ENCODE measurements at places on chromosomes 2 and 18. TPM values are rescaled to one million over a fixed set of nuclear protein-coding genes. Genes with fewer than 3 reads are reported as not detected.

TUBB8B gene
- total RNA-seq: not detected

CNGA3 gene
- not detected for total RNA-seq

ANKRD29 gene
- 9.9 TPM for total RNA-seq

CPS1 gene
- 6.8 TPM for total RNA-seq

GALNT13 gene
- total RNA-seq: 0.97 TPM

GALR1 gene
- total RNA-seq: not detected

UGT1A5 gene
- total RNA-seq: 0.56 TPM

RPIA gene
- 7.9 TPM for total RNA-seq

ARHGAP25 gene
- 2.0 TPM for total RNA-seq

LHCGR gene
- total RNA-seq: not detected

PARD6G gene
- 47.5 TPM for total RNA-seq

KYNU gene
- total RNA-seq: 2.7 TPM

TEX261 gene
- total RNA-seq: 19.7 TPM

CYP27C1 gene
- 2.9 TPM for total RNA-seq

DNA sequence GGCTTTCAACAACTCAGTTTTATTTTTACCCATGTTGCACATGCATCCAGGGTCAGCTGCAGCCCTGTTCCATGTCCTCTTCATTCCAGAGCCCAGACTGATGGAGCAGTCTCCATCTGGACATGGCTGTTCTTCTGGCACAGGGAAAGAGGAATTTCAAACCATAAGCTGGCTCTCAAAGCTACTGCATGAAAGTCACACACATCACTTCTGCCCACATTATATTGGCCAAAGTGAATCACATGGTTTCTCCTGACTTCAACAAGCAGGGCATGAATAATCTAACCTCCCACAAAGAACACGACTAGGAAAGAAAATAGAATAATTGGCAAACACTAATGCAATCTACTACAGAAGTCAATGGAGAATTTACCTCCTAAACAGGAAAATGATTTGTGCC, 94.2 kb downstream of the FTCDNL1 start:
- DNase-seq: no peak

- no peak for DNase-seq
These were observed 198.5 kb upstream of the ITGA4 start for GRCh38 chr2:181258720-181259119.

- no peak for DNase-seq
These were observed 391.2 kb upstream of the POU3F3 start for GRCh38 chr2:104462731-104463130.

DNA sequence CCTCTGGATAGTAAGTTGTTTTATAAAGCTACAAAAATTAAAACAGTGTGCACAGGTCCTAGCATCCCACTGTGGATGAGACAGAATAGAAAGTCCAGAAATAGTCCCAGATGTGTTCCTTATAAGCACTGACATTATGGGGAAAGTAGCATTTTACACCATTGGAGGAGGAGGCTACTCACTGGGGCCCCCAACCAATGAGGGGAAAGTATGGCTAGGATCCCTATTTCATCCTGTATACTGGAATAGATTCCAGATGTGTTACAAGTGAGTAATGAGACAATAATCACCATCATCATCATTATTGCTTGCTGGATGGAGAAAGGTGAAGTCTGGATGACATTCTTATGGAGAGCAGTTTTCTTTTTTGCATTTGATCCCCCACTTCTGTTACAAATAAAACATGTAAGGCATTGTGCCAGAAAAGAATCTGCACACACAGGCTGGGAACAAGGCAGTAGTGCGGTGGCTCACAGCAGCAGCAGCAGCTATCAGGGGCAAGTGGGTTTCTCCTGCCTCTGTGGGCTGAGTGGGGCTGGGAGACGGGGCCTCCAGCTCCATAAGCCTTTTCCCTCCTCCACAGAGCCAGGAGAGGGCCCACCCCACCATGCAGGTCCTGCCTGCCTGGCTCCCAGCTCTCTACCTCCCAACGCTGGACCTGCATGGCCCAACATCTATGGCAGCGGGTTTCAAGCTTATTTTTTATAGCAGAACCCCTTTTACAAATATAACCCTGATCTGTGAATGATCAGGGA, 5.0 kb downstream of the ARID5A start:
- DNase-seq: no peak

DNA sequence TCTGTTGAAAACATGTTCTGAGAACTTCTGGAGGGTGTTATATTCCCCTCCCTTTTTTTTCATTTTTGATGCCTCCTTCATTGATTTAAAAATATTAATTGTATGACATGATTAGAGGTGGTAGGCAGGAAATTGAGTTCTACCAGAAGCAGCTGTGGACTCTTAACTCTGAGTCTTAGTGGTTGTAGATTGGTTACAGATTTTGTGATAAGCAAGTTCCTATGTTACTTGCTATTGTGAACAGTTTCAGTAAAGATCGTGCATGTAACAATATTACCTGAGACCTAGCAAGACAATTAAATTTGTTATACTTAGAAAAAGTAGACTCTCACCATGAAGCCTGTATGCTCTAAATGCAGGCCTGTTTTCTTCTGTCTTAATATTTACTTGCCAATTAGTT, 88.1 kb downstream of the PRPF40A start:
- no peak for DNase-seq

GRCh38 chr2:34096562-34097171, 497.6 kb upstream of the FAM98A start:
- no peak for DNase-seq

DNA sequence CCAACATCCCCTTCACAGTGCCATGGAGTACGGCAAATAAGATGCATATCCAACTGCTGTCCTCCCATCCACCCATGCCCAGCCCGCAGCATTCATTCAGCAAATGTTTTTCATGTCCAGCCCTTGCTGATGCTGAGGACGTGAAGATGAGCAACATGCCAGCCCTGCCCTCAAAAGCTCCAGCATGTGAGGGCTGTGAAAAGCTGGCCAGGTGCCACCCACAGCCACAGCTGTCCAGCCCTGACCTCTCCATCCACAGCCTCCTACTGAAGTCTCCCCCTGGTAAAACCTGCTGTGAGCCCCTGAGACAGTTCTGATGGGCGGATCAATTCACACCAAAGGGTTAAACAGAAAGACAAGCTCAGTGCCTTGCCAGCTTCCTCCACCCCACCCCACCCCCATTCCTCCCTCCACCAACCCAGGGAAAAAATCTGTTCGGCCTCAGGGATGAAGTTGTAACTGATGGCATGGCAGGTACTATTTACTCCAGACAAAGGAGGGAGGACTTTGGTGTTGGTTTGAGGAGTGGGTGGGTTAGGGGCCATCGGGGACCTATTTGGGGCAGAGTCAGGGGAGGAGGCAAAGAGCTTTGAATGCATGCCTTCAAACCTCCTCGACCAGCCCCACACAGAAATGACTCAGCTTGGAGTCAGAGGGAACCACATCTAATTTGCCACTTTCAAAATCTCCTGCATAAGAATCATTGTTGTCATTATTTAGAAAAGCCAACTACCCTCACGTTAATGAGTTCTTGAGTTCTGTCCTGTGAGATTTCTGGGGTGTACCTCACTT, 4.3 kb downstream of the ZBTB7C start:
- no peak for DNase-seq

- no peak for DNase-seq
These were observed 19.0 kb upstream of the XDH start for GRCh38 chr2:31433541-31433940.

DNA sequence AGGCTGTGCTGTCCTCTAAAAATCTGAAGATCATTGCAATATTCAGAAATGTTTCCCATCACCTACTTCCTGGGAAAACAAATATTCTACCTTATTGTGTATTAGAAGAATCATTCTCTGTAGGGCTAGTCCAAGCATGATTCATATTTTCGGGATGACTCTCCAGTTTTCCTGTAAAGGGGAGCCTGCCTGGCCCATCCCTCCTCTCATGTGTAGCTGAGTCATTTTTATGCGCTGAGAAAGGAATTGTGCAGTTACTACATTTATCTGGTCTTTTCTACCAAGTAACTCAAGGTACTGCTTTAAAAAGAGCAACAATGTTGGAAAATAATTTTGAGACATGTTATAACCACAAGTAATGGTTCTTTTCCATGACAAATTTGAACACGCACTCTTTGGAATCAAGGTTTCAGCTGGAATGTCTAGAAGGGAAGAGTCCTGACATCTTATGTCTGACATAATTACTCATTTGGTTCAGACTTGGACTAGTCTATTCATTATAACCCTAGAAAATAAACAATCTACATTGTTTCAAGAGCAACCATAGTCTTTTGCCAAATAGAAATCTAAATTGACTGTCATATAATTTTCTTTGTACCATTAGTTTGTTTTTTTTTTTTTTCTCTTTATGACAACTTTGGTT, 6.6 kb downstream of the DSG3 start:
- DNase-seq: no peak

- DNase-seq: no peak
These were observed 97.3 kb upstream of the ST3GAL5 start for GRCh38 chr2:85986121-85986520.

DNA sequence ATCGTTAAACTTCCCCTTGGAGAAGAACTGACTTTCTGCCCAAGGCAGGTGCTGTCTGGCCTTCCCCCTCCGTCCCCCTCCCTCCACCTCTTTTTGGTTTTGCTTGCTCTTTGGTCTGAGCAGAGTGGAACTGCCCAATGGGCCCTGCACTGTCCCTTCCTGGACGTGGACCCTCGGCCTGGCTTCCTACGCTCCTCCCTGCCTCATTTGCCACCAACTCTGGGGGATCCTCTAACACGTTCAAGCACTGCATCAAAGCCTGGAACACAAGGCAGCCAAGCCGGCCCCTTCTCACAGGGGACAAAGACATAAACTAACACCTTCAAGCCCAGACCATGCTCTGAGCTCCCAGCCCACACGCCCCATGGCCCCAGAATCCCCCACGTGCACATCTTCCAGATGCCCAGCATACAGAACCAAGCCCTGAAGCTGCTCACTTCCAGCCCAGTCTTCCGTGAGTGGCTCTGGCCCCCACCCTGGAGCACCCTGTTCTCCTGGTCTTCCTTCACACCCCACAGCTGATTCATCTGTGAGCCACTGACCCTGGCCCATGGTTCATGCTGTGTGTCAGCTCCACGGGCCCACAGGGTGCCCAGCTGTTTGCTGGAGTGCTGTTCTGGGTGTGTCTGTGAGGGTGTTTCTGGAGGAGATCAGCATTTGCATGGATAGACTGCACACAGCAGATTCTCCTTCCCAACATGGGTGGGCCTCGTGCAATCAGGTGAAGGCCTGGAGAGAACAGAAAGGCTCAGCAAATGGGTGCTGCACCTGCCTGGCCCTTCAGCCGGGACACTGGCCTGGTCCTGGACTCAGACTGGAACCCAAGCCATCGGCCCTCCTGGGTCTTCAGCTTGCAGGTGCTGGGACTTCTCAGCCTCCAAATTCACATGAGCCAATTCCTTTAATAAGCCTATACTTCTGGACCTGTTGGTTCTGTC, 247.1 kb upstream of the SALL3 start:
- peak; percentile 45 for DNase-seq

DNA sequence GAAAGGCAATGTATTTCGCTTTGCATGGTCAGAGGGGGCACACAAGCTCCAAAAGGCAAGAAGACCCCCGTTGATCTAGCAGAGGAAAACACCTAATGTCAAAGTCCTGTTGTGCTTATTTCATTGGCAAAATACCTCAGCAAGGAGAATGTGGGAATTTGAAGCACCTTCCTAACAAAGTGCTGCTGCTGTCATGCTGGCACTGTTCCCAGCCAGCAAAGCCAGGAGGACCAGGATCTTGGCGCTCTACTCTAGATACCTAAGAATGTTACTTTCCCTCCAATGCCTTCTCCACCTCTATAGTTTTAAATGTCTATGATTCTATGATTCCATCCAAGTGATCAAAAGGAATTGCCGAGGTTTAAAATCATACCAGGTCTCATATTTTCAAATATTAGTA, 867.9 kb upstream of the POU3F3 start:
- no peak for DNase-seq

- DNase-seq: no peak
These were observed 32.3 kb upstream of the XDH start for GRCh38 chr2:31446848-31447247.

DNA sequence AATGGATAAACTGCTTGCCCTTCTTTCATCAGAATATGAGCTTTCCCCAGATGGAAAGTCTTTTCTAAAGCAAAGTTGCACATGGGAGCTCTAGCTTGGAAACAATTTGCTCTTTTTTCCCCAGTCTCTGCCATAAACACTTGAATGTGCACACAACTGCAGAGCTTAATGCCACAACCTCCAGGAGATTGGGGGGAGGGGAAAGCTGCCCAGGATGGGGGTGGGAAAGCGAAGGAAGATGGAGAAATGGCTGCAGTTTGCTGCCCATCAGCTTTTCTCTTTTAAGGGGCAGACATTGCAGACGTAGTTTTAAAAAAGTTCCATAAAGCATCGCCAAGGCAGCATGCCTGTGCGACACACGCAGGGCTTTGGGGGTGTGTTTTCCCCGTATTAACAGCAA, 1.5 kb downstream of the ACKR3 start:
- no peak for DNase-seq

- DNase-seq: no peak
These were observed 69.4 kb downstream of the SRD5A2 start for GRCh38 chr2:31511376-31511775.

DNA sequence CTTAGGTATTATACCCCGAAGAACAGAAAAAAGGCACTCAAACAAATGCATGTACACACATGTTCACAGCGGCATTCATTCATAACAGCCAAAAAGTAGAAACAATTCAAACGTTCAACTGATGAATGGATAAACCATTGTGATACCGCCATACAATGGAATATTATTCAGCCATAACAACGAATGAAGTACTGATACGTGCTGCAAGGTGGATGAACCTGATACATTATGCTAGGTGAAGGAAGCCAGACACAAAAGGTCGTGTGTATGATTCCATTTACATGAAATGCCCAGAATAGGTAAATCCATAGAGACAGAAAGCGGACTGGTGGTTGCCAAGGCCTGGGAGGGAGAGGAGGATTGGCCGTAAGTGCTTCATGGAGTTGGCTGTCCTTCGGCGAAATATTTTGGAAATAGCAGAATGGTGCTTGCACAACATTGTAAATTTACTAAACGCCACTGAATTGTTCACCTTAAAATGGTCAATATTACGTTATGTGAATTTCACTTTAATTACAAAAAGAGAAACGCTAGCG, 750 bp upstream of the RMP24 start:
- DNase-seq: no peak

All from suprapubic skin (tissue), 4 donors.